ENCODE measurements at places on chromosomes 2 and 18.

DNA sequence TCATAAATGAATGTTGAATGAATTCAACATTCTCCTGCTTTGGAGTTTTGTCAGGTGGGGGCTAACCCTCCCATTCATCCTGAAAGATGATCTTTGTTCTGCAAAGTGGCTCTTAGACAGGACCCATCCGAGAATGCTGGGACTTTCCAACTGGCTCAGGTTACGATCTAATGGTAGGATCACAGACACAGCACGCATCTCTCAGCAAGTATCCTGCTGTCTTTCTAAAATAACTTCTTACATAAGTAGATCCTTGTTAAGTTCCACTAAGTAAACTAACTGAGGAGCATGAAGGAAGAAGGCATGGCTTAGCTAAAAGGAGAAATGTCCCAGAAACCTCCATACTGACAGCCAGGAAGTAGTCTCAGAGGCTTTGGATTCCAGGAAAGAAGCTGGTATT lies 23.7 kb downstream of the CYP27A1 start:
- DNase-seq, result no peak

GRCh38 chr18:34048423-34048822 lies 176.3 kb downstream of the NOL4 start:
- no peak for DNase-seq

DNA sequence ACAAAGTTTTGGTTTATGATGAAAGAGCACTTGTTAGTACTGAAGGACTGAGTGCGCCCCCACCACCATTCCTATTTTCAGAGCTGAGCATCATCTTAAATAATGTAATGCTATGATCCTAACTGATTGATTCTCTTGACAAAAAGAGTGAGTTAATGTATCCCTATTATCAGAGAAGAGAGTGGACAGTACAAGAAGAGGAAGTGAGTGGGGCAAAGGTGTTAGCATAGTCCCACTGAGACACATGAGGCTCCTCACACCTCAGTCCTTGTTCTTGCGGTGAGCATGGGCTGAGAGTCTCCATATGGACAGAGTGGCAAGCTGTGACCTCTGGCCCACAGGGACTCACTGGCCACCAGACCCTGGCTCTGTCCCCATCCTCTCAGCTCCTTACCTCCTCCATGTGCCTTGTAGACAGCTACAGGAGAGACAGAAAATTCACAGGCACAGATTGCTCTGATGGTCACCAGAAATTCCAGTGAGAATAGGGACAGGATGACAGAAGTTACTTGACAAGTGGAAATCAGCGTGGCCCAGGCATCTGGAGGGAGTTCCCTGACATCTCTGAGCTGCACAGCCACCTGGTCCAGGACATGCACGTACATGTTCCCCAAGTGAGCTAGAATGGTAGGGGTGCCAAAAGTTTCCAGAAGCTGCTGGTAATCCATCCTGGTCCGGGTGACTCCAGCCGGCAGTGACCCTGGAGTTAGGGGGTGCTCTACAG lies 32.6 kb downstream of the NAPG start:
- no peak for DNase-seq

- DNase-seq, result no peak
Observed at GRCh38 chr2:236073246-236073645, 94.9 kb downstream of the GBX2 start.

GRCh38 chr2:190849774-190850173 lies 30.8 kb upstream of the GLS start:
- no peak for DNase-seq

- no peak for DNase-seq
Observed at GRCh38 chr2:75574106-75574505, 13.4 kb upstream of the EVA1A start.

GRCh38 chr18:48430150-48430549 lies 21.0 kb upstream of the ZBTB7C start:
- DNase-seq, result no peak

DNA sequence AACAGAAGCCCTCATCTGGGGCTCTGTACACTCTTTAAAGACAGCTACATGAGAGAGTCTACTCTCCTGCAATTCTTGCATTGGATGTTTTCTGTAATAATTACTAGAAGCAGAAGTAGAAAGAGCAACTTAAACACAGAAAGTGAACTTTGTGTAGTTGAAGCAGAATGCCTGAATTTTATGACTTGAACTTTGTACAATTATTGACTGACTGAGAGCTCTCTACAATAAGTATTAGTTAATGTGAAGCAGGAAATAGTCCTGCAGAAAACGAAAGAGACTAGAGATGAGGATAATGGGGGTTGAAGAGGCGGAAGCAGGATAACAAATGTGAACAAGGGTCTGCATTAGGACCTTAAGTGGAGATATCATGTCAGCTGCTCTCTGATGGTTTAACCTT lies 79.2 kb upstream of the STK39 start:
- DNase-seq, result no peak

Measured in left renal pelvis (tissue), 4 donors.